AG04449 (cell line): ENCODE measurements at places on chromosomes 13 and 19.

DNA sequence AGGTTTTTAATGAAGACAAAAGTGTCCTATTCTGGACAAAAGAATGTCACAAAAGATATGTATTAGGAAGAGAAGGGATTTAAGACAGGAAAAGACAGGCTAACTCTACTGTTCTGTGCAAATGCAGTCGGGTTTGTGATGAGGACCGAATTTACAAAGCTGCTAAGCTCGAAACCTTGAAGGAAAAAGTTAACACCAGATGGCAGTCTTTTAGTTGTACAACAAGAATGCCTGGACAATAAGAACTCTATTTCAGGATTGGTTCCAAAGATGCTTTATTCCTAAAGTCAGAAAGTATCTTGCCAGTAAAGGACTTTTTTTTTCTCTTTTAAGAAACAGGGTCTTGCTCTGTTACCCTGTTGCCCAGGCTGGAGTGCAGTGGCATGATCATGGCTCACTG is 51.1 kb downstream of the HS6ST3 start:
- peak; percentile 2 for DNase-seq

DNA sequence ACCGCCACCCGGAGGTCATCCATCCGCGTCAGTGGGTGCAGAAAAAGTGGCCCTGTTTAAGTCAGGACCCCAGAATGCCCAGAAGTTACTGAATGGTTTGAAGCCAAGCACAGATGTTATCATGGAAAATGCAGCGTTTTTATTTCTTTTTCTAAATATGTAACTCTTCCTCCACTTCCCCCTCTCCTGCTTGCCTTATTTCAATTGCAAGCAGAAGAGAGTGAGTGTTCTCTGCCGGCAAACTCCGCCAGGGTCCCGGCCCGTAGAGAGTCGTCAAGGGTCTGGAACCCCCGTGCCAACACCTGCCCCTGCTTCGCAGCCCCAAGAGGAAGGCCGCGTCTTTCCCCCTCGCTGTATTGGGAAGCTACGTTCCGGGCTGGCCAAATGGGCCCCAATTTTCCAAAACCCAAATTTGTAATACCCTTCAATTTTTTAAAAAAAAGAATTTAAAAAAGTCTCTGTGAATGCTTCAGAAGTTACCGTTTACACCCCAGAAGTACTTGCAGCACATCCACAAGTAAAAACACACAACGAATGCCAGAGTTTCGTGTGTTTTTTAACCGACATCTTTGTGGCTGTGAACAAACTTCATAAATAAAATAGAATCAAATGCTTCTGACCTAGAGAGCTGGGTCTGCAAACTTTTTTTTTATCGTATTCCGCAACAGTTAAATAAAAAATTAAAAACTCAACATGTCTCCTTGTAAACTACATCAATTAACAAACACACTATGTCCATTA is 712 bp upstream of the PDX1 start:
- DNase-seq = no peak

DNA sequence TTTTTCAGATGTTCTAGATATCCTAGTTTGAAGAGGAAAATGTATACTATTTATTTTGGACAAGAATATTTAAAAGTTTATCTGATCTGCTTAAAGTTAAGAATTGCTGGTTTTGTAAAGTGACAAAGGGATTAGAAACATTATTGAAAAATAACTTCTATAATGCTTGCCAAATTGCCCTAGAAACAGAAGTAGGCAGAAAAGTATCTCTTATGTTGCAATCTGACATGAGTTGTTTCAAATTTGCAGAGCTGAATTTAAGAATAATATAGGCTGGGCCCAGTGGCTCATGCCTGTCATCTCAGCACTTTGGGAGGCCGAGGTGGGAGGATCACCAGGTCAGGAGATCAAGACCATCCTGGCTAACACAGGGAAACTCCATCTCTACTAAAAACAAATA is 777.1 kb downstream of the LIG4 start:
- DNase-seq = no peak

DNA sequence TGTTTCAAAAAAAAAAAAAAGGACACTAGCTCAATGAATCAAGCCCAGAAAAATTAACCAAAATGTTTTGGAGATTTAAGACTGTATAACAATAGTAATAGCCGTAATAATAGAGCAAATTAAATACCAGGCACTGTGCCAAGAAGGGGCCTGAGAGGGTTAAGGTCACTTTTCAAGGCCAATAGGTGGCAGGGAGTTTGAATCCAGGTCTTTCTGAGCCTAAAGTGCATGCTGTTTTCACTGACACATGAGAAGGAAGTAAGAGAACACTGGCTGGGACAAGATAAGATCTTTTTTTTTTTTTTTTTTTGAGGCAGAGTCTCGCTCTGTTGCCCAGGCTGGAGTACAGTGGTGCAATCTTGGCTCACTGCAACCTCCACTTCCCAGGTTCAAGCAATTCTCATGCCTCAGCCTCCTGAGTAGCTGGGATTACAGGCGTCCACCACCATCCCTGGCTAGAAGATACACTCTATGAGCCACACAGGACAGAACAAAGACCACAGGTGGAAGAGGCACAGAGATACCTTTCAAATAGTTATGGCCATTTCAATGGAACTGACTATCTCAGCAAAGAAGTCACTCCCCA is 7.7 kb downstream of the FFAR2 start:
- DNase-seq = no peak

- no peak for DNase-seq
These were observed 99.8 kb downstream of the CRYL1 start for GRCh38 chr13:20425819-20426219.

GRCh38 chr13:39455521-39456175 is 147.3 kb downstream of the LHFPL6 start:
- DNase-seq = no peak

- no peak for DNase-seq
These were observed 16.8 kb downstream of the HPN start for GRCh38 chr19:35058370-35058769.

GRCh38 chr19:24099829-24100228 is 12.8 kb downstream of the ZNF254 start:
- DNase-seq = no peak

- no peak for DNase-seq
These were observed 49.2 kb upstream of the ATP12A start for GRCh38 chr13:24630851-24631620.
